ENCODE measurements at places on chromosomes 6 and 20.

GRCh38 chr6:93407186-93407585 lies 12.2 kb downstream of the EPHA7 start:
- DNase-seq: peak; percentile 55

DNA sequence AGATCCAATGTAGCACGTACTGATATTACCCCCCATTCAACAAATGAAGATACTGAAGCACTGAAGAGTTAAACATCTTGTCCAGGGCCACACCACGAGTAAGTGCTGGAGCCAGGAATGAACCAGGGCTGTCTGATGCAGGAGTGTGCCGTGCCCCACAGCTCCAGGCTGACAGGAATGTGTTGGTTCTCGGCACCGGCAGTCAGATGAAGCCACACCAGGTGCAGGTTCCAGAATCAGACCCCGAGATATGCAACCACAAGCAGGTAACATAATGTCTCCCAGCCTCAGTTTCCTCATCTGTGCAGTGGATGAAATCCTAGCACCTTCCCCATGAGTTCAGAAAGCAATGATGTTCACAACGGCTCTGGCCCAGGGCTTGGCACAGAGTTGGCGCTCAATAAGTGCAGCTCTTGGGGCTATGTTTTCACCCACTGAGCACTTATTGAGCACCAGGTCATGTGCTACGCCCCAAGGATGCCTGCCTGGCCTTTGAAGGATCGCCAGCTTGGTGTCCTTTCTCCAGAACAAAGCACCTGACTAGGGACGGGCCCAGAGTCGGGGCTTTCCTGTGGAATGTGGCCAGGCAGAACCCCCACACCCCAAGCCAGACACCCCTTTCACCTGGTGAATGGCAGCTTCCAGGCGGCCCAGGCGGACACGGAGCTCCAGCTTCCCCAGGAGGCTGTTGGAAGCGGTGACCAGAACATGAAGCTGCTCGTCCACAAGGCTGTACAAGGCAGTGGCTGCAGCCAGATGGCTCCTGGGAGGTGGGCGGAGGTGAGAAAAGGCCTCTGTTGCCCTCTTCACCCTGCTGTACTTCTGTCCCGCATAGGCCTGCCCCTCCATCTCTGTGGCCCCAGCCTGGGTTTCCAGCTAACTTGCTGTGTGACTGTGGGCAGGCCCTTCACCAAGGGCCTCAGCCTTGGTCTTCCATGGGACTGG lies 41.3 kb downstream of the KIAA1755 start:
- no peak for DNase-seq

- peak; percentile 64 for DNase-seq
Observed at GRCh38 chr6:139605350-139605749, 230.9 kb upstream of the CITED2 start.

- no peak for DNase-seq
Observed at GRCh38 chr20:49825521-49826033, 12.9 kb downstream of the SLC9A8 start.

DNA sequence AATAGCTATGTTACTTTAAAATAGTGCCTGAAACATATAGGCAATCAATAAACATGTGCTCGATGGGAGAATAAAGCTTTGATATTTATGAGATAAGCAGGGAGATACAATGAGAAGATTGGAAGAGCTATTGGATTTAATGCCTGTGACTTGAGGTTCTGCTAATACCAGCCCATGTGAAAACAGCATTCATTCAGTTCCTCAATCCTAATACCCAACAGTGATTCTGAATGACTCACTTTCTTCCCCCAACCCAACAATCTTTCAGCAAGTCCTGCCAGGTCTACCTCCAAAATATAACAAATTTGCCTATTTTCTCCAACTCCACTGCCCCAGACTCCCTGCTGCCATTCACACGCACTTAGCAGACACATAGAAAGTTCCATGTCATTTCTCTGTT lies 26.6 kb upstream of the KLHL31 start:
- no peak for DNase-seq

- no peak for DNase-seq
Observed at GRCh38 chr6:2773449-2773848, 8.3 kb downstream of the WRNIP1 start.

DNA sequence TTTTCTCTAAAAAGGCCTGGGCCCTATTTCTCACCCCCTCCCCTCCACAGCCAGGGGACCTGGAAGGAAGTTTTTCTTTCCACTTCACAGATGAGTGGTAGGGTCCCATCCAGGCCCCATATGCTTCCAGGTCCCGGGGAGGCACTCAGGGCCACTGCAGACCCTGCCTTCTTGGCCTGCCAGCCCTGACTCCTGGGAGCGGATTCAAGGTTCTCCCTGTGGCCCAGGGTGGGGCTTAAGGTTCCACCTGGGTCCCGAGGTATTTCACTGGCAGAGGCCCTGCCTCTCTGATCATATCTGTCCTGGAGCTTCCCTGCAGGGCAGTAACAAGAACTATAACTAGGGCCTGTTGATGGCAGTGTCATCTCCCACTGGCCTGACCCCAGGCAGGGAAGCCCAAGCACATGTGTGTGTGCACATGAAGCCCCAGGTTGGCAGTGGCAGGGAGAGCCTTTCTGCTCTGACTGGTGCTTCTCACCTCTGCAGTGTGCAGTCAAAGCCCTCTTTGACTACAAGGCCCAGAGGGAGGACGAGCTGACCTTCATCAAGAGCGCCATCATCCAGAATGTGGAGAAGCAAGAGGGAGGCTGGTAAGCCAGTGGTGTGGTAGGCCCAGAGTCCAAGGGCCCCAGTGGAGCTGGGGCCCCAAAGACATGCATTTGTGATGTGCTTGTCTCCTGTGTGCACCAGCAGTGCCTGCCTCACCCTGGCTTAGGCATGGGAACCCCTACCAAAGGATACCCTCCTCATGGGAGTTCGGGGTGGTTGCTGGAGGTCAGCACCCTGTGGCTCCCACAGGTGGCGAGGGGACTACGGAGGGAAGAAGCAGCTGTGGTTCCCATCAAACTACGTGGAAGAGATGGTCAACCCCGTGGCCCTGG lies 31.2 kb downstream of the PLCG1 start:
- no peak for DNase-seq

DNA sequence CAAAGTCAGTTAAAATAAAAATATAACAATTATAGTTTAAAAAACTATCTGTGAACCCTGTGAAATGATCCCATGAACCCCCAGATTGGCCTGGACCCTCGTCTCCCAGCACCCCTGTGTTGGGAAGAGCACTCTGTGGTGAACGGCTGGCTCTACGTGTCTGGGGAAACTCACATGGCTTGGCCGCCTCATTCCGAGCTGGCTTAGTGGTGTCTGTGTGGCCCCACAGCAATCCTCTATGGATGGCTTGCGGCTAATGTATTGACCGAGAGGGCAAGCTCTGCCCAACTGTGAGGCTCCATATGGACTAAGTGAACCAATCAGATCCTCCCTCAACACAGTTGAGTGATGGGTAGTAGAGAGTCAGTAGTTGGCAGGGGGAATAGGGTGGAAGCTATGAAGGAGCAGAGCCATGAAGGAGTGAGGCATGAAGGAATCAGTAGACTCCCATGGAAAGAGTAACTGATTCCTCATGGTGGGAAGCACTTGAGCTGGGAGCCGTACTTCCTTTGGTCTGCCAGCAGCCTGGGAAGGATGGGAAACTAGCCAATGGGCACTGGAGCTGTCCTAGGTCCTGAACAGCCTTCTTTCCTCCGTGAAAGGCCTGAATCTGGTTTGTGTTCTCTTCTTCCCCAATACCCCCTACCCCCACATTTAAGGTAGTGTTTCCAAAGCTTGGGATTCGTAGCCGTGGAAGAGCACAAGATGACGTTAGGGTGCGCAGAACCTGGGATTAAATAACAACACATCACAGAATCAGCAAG lies 21.6 kb upstream of the ZNF831 start:
- peak; percentile 7 for DNase-seq

DNA sequence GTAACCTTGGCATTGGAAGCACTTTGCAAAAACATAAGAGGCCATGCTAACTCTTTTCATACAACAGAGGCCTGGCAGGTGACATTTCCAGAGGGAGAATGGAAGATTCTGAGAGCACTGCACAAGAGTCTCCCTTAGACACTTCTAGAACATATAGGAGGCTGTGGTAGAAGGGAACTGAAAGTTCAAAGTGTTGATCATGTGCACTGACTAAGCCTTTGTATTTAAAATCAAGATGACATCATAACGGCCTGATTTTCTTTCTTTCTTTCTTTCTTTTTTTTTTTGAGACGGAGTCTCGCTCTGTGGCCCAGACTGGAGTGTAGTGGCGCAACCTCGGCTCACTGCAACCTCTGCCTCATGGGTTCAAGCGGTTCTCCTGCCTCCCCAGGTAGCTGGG lies 26.8 kb upstream of the DNAAF9 start:
- no peak for DNase-seq

DNA sequence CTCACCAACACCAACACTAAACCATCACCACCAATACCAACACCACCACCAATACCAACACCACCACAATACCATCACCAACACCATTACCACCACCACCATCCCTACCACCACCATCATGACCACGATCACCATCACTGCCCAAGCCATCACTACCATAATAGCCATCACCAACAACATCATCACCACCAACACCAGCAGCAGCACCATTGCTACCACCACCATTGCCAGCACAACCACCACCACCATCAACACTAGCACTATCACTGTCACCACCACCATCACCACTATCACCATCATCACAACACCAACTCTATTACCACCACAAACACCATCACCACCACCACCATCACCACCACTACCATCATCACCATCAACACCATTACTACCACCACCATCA lies 53.0 kb downstream of the TMEM242 start:
- no peak for DNase-seq

DNA sequence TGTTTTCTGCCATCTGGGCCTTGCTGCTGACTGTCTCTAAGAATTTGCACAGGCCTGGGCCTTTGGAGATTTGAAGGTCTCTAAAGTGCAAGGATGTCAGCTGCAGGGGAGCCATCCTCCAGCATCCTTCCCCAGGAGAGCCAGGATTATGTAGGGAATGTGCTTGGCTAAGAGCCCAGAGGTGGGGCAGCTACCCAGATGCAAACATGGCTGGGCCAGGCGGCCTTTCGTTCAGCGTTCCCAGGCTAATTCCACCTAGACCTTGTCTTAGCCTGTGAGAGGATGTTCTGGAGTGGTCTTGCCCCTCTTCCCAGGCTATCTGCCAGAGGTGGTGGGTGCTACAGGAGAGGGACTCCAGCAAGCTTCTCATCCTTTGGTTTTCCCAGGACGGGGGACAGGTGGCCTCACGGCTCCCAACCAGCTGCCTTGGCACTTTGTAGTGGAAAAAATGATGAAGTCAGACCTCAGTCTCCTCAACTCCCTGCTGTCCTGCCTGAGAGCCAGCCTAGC lies 7.7 kb upstream of the PTGIS start:
- peak; percentile 78 for DNase-seq

- no peak for DNase-seq
Observed at GRCh38 chr6:11769244-11769643, 9.4 kb downstream of the ADTRP start.

DNA sequence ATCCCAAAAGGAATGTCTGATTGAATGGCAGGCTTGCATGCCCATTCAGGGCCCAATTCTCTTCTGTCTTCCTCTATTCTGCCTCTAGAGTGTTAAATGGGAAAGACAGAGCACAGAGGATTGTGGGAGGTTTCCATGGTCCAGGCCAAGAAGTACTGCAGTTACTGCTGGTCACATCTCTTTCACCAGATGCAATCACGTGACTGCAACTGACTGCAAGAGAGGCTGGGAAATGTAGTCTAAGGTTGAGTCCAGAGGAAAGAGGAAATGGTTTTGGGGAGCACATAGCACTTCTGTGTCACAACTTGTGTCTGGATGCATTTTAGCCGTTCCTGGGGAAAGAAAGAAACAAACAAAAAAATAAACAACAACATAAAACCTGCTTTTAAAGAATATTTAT lies 336.4 kb upstream of the BTBD3 start:
- no peak for DNase-seq

DNA sequence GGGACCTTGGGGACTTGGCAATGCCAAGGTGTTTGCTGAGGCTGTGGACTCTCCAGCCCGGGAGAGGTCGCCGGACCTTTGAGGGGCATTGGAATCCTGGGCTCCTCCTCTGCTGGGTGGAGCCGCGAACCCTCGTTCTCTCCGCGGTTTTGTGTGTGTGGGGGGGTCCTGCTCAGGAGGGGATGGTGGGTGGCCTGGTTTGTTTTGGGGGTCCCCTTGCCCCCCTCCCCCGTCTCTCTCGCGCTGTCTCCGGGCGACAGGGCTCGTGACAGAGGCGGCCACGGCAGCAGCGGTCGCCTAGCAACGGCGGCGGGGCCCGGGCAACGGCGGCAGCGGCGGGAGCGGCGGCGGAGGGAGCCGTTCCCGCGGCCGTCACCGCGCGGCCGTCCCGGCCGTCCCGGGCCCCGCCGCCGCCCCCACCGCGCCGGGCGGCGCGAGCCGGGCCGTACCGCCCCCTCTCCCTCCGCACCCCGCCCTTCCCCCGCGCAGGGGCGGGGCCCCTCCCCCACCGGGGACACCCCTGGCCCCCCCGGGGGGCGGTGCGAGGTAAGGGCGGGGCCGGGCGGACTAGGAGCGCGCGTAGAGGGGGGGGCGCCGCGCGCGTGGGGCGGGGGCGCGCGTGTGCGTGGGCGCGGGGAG lies 7.8 kb downstream of the SYNGAP1 start:
- DNase-seq: peak; percentile 58

DNA sequence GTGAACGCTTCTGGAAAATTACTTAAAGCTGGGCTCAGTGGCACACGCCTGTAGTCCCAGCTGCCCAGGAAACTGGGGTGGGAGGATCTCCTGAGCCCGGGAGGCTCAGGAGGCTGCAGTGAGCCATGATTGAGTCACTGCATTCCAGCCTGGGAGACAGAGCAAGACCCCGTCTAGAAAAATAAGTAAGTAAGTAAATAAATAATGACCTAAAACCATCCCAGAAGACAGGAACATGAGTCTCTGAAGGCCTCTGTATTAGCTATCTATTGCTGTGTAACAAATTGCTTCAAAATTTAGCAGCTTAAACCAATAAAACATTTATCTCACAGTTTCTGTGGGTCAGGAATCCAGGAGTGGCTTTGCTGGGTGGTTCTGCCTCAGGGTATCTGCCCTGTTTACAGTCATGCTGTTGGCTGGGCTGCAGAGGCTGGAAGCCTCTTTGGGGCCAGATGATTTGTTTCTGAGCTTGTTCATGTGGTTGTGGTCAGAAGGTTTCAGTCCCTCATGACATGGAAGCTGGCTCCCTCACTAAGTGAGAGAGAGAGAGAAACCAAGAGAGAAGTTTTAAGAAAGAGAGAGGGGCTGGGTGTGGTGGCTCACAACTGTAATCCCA lies 48.4 kb upstream of the NCOA3 start:
- DNase-seq: peak; percentile 68

DNA sequence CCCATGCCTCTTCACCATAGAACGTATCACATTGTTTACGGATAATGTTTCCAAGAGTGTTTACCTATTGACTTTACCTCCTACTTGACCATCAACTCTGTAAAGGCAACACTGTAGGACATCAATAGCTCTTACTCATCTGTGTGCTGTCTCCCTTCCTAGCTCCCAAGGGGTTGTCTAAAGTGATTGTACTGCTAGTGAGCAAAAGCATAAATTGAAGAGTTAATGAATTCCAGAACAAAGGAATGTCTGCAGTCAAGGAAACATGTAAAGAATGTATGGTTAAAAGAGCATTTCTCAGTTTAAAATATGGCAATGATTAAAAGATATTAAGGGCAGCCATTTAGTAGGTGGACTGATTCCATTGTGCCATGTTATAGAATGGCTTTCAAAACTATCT lies 985.4 kb downstream of the TBC1D32 start:
- DNase-seq: no peak

- DNase-seq: no peak
Observed at GRCh38 chr6:144379356-144379755, 94.2 kb downstream of the UTRN start.
